ENCODE measurements at places on chromosomes 2 and 18. TPM values are rescaled to one million over a fixed set of nuclear protein-coding genes. Genes with fewer than 3 reads are reported as not detected.

DNA sequence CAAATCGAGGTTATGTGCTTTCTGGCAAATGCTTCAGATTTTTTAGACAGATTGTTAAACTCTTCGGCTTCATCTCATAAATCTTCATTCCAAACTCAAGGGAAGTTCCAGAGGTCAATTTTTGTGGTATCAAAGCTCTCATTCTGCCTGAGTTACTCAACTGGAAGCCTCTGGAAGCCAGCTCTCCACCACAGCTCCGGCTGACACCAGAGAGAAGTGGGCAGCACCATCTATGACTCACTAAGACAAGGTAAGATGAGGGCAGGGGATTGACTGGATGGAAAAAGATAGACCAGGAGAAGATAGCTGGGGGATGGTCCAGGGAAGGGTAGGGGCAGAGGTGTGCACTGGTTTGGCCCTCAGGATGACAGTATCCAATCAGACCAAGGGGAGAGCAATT is 137.3 kb upstream of the HNRNPA3 start:
- no peak overlapping the region for H3K27ac ChIP-seq
- no peaks in the 10 kb centered on the region for H3K27me3 ChIP-seq
- no peaks in the 10 kb centered on the region for H3K4me1 ChIP-seq
- H3K36me3 ChIP-seq = no peaks in the 10 kb centered on the region
- H3K4me3 ChIP-seq = no peak overlapping the region

DNA sequence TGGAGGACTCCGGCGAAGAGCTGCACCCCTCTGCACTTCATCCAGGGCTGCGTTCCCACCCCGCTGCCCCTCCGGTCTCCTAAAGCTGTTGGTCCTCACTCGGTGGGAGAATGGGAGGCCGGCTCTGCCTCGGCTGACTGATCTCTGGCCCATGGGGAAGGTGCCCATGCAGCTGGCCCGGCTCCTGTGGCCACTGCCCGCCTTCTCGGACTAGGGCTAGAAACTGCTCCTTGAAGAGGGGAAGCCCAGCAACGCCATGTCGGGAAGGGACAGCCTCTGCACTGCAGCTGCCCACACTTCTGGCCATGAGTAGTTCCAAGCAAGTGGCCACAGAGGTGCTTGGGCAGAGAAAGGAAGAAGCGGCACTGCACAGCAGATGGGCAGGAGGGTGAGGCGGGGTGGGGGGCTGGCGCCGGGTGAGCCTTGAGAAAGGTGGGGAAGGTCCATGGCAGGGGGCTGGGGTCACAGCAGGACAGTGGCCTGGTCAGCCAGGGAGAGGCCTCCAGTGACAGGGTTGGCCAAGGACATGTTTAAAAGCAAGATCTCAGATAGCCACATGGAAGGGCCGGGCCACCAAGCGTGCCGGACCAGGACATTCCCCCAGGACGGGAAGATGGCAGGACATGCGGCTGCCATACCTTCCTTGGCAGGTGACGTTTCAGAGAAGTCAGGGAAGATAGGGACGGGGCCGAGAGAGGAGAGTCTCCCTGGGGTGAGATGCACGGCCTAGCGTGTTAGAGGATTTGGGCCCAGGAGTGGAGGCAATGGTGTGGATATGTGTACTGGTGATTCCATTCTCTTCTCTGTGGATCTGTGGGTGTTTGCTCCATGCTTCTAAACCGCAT is 158.8 kb upstream of the HDAC4 start:
- H3K4me3 ChIP-seq = no peak overlapping the region
- H3K4me1 ChIP-seq = no peaks in the 10 kb centered on the region
- H3K27ac ChIP-seq = no peak overlapping the region
- no peaks in the 10 kb centered on the region for H3K27me3 ChIP-seq

- no peak for DNase-seq
- H3K27ac ChIP-seq = no peak overlapping the region
- H3K4me3 ChIP-seq = no peak overlapping the region
- no peaks in the 10 kb centered on the region for H3K27me3 ChIP-seq
These were observed 93.6 kb downstream of the SH3BP4 start for GRCh38 chr2:235045336-235045972.

Gene GALNT5
- total RNA-seq = 0.26 TPM

Gene CNTNAP5
- 1.4 TPM for total RNA-seq

Gene CDH7
- not detected for total RNA-seq

Gene TUBB8B
- total RNA-seq = not detected

Gene SCRN3
- 15.7 TPM for total RNA-seq
